Inflammatory macrophage treated with lipopolysaccharide for 1 hour (primary cell): ENCODE measurements at places on chromosomes 3 and 15.
A peak's percentile ranks its signal among the peaks of the same experiment; 100 is the strongest.

GRCh38 chr15:40217166-40217824 is 21.6 kb upstream of the PAK6 start:
- DNase-seq: peak; percentile 71

DNA sequence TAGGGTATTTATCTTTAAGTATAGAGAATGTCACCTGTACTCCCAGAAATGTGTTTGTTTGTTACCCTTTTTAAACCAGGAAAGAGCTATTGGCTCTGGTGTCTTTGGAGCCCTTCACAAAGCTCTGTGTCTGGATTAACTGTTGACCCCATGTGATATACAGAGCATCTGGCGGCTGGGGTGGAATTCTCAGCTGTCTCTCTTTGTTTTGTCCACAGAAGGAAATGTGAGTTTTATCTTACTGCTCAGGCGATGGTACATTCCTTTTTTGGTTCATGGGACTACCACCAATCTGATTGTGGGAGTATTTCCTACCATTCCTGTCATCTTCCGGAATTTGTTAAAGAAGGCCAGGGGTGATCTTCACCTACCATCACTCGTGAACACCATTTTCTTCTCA is 120.3 kb downstream of the AKAP13 start:
- no peak for DNase-seq

DNA sequence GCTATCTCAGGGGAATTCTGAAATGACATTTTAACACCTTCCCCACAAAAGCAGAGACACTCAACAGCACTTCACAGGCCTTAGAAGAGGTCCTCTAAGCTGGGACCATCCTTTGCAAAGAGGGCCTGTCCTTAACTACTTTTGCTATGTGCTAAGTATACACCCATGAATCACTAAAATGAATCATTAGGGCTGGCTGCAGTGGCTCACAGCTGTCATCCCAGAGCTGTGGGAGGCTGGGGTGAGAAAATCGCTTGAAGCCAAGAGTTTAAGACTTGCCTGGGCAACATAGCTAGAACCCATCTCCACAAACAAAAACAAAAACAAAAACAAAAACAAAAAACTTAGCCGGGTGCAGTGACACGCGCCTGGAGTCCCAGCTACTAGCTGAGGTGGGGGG is 53.9 kb upstream of the MELTF start:
- DNase-seq: peak; percentile 39

DNA sequence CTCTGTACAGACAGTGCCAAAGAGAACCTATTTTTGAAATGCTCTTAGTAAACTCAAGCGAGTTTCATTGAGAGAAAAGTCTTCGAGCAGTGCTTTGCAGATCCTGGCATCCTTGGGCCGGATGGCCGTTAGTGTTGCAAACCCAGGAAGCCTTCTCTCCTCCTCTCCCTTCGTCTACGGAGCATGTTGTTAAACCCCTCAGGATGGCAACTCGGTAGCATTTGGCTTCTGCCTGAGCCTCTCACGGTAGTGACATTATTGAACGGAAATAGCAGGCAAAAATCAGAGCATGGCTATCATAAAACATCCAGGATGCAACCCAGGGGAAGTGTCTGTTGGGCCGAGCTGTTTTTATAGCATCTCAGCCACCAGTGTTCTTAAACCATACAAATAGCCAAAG is 6.7 kb upstream of the SEC13 start:
- no peak for DNase-seq

- DNase-seq: no peak
Measured at GRCh38 chr3:155880286-155880685, 9.8 kb downstream of the GMPS start.

- peak; percentile 82 for DNase-seq
Measured at GRCh38 chr15:79028411-79028964, 62.1 kb downstream of the RASGRF1 start.

- no peak for DNase-seq
Measured at GRCh38 chr3:150521463-150521862, 24.8 kb downstream of the SERP1 start.

DNA sequence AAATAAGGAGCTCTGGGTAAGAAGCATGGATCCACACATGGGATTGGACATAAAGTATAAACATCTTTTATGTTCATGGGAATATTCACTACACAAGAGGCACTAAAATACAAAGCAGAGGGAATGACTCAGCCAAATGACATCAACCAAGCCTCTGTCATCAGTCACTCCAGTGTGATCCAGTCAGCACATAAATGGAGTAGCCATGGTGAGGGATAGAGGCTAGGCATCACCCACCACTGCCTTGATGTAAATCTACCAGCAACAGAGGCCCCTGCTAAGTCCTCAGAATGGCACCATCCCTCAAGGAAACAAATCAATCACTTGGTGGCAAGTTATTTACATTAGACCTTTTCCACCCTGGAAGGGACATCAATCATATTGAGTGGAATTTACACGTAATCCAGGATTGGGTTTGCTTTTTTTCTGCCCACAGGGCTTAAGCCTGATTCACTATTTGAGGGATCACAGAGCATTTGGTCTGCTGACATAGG is 27.2 kb downstream of the VEPH1 start:
- DNase-seq: no peak

GRCh38 chr3:10460951-10461545 is 44.3 kb downstream of the ATP2B2 start:
- DNase-seq: no peak

DNA sequence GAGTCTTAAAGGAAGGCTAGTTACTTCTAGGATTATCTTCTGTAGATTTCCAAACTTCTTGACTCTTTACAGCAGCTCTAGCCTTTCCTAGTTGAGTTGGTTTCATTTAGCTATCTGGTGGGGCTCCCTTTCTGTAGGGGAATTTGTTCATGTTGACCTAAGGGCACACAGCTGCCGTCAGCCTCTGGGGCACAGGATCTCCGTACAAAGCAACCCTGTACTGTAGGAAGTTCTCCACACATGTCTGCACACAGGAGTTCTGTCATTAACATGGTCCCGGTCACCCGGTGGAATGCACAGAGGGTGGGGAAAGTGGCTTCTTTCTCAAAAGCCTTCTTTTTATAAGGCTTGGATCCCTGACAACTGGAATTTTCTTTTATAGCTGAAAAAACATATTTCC is 88.7 kb upstream of the TNIK start:
- DNase-seq: peak; percentile 66

DNA sequence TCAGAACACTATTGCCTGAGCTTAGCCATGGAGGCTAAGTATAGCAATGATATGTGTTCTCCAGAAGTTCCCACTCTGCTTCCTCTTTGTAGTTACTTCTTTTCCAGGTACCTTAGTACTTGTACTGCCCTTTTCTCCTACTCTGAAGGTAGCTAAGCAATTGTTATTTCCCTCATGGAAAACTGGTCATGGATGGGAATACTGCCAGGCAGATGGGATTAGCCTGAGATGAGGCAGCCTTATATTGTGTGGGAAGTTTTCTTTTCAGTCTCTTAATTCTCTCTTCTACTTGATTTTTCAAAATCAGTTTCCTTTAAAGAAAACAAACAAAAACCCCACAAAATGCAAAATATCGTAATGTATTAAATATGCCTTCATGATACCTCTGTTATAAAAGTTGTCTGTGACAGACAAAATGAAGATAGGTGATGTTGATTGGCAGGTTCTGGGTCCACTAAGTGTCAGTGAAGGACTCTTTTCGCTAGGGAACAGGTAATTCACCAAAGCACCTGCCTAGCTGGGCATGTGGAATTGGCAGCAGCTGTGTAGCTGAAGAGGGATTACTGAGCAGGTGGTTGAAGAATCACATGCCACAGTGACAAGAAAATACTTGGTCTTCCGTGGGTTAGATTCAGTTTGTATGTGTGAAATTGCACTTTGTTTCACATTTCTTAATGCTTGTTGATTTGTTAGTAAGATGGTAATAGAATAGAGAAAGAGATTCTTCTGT is 4.1 kb downstream of the ZNF609 start:
- DNase-seq: no peak

GRCh38 chr3:137694836-137695235 is 69.3 kb upstream of the SOX14 start:
- DNase-seq: no peak

DNA sequence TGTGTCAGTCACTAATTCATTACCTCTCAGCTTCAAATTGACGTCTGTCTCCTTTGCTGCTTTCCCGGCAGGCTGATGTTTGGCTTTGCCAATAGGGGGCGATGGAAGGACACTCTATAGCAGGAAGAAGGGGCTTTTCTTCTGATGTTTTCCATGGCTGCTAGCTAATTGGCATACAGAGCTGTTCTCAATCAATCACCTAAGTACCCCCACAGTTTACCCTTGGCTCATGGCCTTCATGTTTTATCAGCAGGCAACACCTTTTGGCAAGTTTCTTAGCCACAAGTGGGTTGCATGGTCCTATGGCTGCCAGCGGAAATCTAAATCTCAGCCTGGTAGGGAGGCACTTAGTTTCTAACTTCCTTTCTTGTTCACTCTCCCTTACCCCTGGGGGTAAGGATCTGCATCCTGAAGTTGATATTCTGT is 45.0 kb downstream of the ESYT3 start:
- DNase-seq: peak; percentile 16
